Parietal lobe (tissue), 2 donors: ENCODE measurements at places on chromosomes 5 and 9. TPM values are rescaled to one million over a fixed set of nuclear protein-coding genes. Genes with fewer than 3 reads are reported as not detected.

The CDH10 gene
- 50.7 TPM for total RNA-seq

The DCAF10 gene
- 39.4 TPM for total RNA-seq

The NUTM2G gene
- total RNA-seq = not detected

The PTGR1 gene
- 7.5 TPM for total RNA-seq

The FSTL4 gene
- total RNA-seq = 2.8 TPM

The F2RL1 gene
- 0.94 TPM for total RNA-seq

The FOXD4L4 gene
- total RNA-seq = 1.6 TPM

The DAB2 gene
- total RNA-seq = 38.8 TPM

The SPATA31A3 gene
- not detected for total RNA-seq

The DND1 gene
- total RNA-seq = 1.3 TPM

The FOXD4 gene
- total RNA-seq = 0.31 TPM

The C5orf58 gene
- not detected for total RNA-seq

The WNT8A gene
- total RNA-seq = not detected

The MINAR2 gene
- not detected for total RNA-seq

The CCNI2 gene
- total RNA-seq = 0.94 TPM

The HEMGN gene
- total RNA-seq = 0.94 TPM

The FBN2 gene
- 8.8 TPM for total RNA-seq

The GRIN3A gene
- total RNA-seq = 6.9 TPM

The FAM221B gene
- not detected for total RNA-seq

The INSYN2B gene
- 2.2 TPM for total RNA-seq

The FBP2 gene
- not detected for total RNA-seq

The PAPPA gene
- total RNA-seq = not detected

The NEURL1B gene
- total RNA-seq = 26.6 TPM

The SHISAL2B gene
- total RNA-seq = not detected

The SPATA6L gene
- total RNA-seq = 13.8 TPM

The PCDHA3 gene
- total RNA-seq = 32.6 TPM

The KLF9 gene
- 8.5 TPM for total RNA-seq

The SH3RF2 gene
- total RNA-seq = 0.94 TPM

The MCCC2 gene
- 25.7 TPM for total RNA-seq

The KCNMB1 gene
- not detected for total RNA-seq

The ANP32B gene
- total RNA-seq = 10.3 TPM

The ADCY2 gene
- 23.2 TPM for total RNA-seq

The PCDHA1 gene
- total RNA-seq = 9.1 TPM

The NSG2 gene
- total RNA-seq = 497 TPM

The MLANA gene
- total RNA-seq = not detected

The DPP7 gene
- total RNA-seq = 36.6 TPM

The UBLCP1 gene
- total RNA-seq = 17.8 TPM

The OR13C5 gene
- not detected for total RNA-seq

The SH3GL2 gene
- total RNA-seq = 81.1 TPM

The INSL4 gene
- not detected for total RNA-seq

The LCN1 gene
- total RNA-seq = not detected

The PCDHGA12 gene
- 26.9 TPM for total RNA-seq

The PCDHGB2 gene
- 21.9 TPM for total RNA-seq

The OGN gene
- total RNA-seq = 1.6 TPM

The SELENOP gene
- 24.4 TPM for total RNA-seq

The FOXI1 gene
- not detected for total RNA-seq

The ANKRD31 gene
- 0.94 TPM for total RNA-seq

The SPINK6 gene
- not detected for total RNA-seq

The FANCG gene
- total RNA-seq = 39.4 TPM

The PCDHGA6 gene
- total RNA-seq = 29.1 TPM
